ENCODE measurements at places on chromosomes 1 and 21.

DNA sequence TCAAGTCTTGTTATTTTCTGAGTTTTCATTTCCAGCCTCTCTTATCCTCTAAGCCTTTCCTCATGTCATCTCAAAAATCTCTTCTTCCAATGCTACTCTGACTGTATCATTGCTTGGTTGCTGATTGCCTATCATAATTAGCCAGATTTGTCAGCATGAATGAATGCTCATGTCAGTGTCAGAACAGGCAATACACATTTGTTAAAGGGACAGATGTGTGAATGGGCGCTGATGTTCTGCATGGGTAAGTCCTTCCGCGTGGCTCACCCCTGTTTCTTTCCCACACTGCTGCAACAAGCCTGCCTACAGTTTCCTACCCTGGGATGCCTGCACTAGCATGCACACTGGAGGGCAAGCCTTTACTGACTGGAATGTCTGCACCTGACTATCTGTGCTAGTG, 100.6 kb downstream of the RHOU start:
- DNase-seq = no peak

DNA sequence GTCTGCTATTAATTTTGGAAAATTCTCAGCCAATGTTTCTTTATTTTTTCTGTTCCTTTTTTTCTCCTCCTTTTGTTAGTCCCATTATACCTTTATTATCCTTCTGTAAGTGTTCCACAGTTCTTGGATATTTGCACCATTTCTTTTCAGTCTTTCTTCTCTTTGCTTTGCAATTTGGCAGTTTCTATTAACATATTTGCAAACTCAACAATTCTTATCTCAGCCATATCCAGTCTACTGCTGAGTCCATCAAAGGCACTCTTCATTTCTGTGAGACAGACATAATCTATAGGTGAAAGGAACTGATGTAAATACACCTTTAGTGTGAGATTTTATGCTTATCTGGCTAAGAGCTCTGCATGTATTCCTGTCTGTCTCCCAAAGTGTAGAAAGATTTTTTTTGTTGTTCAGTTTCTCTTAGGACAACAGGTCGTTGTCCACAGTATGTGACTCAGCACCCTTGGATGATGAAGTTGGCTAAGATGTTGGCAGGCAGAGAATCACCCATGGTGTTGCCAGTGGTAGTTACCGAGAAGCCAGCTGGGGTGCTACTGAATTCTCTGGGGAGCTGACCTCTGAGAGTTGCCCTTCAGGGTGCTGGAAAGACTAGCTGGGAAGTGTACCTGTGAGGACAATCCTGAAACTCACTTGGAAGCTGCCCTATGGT, 38.4 kb downstream of the LEPR start:
- no peak for DNase-seq

DNA sequence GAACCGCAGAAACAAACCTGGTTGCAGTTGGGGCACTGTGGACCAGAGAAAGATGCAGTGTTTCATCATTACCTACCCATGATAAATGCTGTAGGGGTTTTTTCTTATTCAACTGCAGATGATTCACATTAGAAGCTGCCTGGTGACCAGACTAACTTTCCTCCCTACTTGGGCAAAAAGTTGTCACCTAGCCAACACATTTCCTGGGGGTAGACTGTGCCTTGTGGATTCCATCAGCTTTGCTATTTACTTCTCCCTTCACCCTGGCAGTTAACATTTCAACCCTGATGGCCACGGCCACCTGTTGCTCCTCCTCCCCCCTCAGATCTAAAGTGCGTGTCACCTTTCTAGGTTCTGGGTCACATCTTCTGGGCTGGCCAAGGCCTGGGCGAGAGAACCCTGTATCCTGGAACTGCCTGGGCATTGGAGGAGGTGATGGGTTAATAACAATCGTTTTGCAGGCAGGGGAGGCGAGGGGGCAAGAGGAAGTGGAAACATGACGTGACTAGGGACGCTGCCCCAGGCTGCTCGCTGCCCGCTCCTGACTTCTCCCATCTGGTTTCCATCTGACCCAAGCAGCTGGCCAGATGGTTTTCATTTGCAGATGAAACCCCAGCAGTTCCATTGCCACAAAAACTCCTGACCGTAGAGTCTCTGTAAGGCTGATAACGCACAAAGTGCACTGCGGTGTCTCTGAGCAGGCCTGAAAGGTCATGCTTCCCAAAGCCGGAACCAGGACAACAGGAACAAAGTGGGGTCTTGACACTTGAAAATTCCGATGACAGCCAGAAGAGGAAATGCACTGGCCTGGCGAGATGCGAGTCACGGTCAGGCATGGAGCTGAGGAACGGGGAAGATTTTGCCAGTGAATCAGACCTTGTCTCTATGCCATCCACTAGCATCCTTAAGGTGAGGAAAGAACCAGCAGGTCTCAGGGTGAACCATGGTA, 36.6 kb downstream of the CAPZB start:
- no peak for DNase-seq

DNA sequence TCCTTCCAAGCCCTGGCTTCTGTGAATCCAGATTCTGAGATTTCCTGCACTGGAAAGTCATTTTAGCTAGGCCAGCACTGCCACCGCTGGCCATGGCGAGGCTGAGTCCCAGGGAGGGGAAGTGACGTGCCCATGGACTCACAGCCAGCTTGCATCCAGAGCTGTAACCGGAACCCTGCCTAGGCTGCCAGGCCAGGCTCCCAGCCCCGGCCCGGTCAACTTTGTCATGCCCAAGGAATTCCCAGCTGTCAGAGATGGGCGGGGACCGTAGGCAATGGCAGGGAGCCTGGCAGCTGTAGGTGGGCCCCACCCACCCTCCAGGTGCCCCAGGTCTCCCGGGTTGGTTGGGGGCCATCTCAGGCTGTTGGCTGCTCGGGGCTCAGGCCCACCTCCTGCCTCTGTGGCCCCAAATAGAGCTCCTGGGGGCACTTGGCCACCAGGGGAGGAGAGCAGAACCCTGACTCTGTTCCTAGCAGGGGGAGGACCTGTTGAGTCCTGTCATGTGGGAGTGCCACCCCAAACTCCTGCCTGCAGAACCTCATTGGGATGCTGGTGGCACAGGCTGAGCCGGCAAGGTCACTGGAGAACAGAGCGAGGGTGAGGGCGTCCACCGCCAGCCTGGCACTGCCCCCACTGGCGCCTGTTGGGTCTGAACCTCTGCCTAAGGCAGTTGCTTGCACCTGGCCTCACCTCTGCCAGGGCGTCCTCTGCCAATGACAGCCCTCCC, 57.8 kb downstream of the FOXO6 start:
- DNase-seq = no peak

DNA sequence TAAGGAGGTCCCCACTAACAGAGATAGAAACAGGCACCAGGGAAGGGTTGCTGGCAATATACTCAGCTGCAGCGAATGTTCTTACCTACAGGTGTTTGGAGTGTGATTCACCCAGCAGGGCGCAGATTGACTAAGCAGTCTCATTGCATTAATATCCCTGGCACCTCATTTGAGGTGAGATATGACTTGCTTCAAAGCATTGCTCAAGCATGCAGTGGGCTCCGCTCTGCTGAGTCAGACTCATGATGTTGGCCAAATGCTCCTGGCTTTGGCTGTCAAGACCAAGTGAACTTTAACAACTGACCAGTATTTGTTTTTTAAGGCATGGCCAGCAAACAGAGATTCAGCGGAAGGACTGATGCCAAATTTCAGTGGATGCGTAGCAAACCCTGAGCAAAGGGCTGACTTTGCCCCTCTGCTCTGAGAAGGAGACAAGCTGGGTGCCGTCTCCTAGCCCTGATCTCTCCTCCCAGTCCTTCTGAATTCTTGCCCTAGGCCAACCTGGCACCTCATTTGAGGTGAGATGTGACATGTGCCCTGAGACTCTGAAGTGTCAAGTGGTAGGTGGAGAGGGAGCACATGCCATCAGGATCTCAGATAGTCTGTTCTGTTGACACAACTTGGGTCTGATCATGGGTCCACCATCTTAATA, 187.1 kb upstream of the COA6 start:
- no peak for DNase-seq

DNA sequence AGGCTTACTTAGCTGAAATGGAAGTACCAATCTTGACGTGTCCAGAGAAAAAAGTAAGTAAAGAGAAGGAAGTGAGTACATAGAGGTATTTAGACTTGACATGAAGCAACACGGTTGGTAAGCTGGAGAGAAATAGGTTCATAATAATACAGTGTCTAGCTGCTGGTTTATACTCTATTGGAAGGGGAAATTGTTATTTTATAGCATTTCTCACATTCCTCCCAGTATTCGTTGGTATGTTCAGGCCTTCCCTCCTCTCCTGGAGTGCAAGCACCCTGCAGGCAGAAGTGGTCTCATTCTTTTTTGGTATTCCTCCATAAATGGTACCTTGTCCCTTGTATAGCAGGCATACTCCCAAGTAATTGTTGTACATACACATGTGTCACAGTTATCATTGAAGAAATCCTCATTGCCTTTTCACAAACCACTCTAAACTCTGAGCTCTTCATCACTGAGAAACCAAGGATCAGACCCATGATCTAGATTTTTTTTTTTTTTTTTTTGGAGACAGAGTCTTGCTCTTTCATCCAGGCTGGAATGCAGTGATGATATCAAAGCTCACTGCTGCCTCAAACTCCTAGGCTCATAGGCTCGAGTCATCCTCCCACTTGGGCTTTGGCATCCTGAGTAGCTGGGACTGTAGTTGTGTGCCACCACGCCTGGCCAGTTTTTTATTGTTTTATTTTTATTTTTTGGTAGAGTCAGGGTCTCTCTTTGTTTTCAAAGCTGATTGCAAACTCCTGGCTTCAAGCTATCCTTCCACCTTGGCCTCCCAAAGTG, 9.8 kb upstream of the IPO9 start:
- DNase-seq = no peak

DNA sequence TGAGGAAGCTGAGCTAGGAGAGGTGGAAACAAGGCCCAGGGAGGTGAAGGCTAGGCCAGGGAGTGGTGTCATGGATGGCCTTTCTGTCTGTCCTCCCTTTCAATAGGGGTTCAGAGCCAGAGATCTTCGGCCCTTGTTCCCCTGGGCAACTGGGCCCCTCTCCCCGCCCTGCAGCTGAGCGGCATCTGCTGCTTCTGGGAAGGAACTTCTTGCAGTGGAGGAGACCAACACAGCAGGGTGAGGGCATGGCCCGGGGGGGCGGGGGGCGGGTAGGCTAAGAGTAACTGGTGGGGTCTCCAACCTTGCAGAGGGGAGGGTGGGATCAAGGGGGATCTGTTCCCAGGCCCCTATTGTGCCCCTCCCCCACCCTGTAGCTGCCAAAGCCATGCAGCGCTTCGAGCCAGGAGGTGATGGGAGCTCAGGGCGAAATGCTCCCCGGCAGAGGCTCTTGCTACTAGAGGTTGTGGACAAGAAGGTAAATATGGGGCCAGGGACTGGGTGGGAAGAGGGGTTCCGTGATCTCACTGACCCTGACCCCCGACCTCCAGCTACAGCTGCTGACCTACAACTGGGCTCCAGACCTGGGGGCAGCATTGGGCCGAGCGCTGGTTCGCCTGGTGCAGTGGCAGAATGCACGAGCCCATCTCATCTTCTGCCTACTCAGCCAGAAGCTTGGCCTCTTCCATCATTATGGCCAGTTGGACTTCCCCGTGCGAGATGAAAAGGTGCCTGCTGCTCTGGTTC, 11.7 kb downstream of the HYI start:
- no peak for DNase-seq

- no peak for DNase-seq
Measured at GRCh38 chr1:27601771-27602461, 2.0 kb downstream of the AHDC1 start.

GRCh38 chr21:14773777-14774345, 227.7 kb upstream of the SAMSN1 start:
- DNase-seq = no peak

DNA sequence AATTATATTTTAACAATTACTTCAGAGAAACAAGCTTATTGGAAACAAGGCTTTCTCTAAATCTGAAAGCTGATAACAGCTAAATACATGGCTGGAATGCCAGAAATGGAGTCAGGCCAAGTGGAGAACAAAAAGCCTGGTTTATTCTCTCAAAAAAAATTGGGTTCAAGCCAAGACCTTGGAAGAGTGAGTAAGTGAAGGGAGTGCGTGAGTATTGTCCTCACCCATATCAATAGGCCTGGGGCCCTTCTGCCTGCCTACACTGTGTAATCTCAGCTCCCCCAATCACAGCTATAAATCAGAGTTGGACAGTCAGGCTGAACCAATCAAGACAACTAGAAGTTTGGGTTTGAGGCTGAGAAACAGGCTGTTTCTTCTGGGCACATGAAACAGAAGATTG, 7.4 kb downstream of the KYAT3 start:
- DNase-seq = no peak

GRCh38 chr1:52911541-52911940, 10.0 kb downstream of the ECHDC2 start:
- DNase-seq = no peak

GRCh38 chr1:117605164-117605773, 579 bp upstream of the TENT5C start:
- DNase-seq = no peak

GRCh38 chr21:24705201-24705600, 902.1 kb downstream of the MRPL39 start:
- no peak for DNase-seq

GRCh38 chr1:229148041-229148671, 122.8 kb upstream of the RAB4A start:
- DNase-seq = no peak

- no peak for DNase-seq
Measured at GRCh38 chr1:64871256-64871655, 95.1 kb downstream of the JAK1 start.

GRCh38 chr1:219443763-219444162, 169.1 kb downstream of the ZC3H11B start:
- no peak for DNase-seq

- DNase-seq = no peak
Measured at GRCh38 chr1:152870831-152871730, 7.0 kb upstream of the SMCP start.

DNA sequence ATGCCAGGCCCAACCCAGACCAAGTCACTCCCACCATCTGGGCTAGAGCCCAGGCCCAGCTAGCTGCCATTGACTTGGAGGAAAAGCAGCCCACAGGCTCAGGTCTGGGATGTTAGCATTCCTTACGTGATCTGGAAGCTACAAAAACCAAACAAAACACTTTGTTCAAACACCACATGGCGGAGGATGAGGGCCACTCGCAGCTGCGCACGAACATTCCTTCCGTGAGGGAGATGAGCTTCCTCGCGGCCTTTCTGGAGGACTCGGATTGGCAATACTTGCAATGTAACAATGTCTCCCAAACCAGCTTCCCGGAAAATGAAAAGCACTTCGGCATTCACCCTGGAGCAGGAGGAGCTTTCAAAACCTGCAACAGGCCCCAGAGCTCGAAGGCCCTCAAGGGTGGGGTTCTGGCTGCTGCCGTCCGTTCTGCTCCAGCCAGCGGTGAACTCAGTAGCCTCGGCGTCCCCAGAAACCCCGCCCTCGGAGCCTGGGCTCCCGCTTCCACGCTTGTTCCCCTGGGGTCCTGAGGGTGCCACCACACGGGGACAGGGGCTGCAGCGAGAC, 40.5 kb downstream of the COL6A1 start:
- DNase-seq = no peak

GRCh38 chr1:200911361-200911760, 16.7 kb downstream of the INAVA start:
- no peak for DNase-seq

DNA sequence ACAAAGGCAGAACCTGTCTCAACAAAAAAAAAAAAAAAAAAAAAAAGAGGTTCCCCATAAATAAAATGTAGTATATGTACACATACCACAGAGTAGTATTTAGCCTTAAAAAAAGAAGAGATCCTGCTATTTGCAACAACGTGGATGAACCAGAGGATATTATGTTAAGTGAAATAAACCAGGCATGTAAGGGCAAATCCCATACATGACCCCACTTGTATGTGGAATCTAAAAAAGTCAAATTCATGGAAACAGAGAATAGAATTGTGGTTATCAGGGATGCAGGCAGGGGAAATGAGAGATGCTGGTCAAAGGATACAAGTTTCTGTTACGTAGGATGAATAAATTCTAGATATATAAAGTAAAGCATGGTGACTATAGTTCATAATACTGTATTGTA, 16.7 kb downstream of the SLC44A3 start:
- no peak for DNase-seq

Measured in stimulated activated CD8-positive, alpha-beta memory T cell treated with anti-CD3 and anti-CD28 coated beads, Interleukin-7, amount 100 ng/mL, for 1 hour (primary cell).